Renal cortical epithelial cell (primary cell): ENCODE measurements at places on chromosomes 3 and 15. TPM values are rescaled to one million over a fixed set of nuclear protein-coding genes. Genes with fewer than 3 reads are reported as not detected.
A peak's percentile ranks its signal among the peaks of the same experiment; 100 is the strongest.

FOXL2NB gene
- 0.87 and 2.9 TPM in 2 replicates for total RNA-seq

DNA sequence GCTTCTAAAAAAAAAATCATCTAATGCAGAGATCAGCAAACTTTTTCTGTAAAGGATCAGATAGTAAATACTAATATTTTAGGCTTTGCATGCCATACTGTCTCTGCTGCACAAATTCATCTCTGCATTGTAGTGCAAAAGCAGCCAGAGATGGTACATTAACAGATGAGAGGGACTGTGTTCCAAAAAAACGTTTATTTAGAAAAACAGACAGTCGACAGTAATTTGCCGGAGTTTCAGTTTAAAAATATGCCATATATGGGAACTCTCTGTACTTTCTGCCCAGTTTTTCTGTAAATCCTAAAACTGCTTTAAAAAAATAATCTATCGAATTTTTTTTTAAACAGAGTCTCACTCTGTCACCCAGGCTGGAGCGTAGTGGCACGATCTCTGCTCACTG is 14.3 kb downstream of the MINDY2 start:
- no peak for DNase-seq

DNA sequence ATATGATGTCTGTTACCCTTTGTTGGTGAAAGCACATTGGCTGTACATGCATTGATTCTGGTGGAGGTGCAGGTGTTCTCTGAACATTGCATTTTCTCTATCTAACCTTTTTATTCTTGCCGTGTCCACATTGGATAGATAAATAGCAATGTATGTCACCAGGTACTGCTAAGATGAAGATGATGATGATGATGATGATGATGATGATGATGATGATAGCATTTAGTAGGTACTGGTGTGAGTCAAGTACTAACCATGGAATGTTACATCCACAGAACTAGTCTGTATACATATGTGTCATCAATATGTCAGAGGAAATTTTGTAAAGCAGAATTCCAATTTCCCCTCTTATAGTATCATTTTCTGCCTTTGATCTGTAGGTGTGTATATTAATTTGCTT is 36.3 kb downstream of the ARPP21 start:
- DNase-seq = no peak

- DNase-seq = no peak
These were observed 26.0 kb upstream of the RPL29 start for GRCh38 chr3:52021489-52022268.

- peak; percentile 63 for DNase-seq
These were observed 1.9 kb downstream of the KBTBD8 start for GRCh38 chr3:67000009-67000408.

DNA sequence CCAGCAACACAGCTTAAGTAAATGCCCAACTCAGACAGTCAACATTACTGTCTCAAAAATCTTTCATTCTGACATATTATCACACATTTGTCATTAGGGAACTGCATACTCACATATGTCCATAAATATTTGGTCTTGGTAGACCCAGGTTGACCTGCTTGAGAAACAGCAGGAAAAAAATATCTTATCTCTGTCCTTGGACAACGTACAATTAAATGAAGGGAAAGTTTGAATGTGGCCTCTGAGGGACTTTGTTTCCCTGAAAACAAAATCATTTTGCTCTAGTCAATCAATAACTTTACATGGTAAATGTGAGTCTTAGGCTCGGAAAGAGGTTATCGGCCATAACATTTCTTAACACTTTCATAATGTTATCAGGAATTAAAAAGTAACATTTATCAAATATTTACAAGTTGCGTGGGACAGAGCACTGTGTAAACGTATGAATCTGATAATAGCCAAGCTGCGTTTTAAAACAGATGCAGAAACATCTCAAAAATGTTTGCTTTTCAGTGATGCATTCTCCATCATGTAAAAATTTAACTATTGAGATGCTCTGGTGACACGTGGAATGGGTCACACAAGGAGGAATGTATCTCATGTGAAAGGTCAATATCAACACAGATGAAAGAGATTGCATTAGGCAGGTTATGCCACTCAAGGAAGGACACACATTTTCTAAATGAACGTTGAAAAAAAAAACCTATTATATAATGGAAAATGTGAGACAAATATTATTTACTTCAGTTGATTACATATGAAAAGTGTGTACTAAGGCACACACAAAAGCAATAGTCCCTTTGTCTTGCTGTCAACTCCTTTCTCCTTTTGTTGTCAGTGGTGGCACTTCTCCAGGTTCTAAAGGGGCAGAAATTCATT is 304.4 kb downstream of the WDR72 start:
- DNase-seq = no peak

DNA sequence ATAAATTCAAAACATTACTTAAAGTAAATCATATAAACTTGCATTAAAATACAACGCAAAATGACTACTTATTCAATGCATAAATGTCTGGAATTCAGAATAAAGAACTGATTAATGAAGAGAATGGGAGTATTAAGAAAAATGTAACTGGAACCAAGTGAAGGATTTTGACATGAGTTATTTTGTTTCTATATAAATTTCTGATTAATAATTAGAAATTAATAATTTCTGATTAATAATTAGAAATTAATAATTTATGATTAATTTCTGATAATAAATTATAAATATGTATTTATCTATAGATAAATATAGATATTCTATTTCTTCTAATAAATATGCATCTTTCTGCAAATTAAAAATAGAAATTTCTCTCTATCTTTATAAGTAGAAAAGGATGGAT is 160.0 kb upstream of the STRIT1 start:
- DNase-seq = no peak

- DNase-seq = peak; percentile 93
These were observed 40.5 kb downstream of the TRAT1 start for GRCh38 chr3:108862865-108863798.

DNA sequence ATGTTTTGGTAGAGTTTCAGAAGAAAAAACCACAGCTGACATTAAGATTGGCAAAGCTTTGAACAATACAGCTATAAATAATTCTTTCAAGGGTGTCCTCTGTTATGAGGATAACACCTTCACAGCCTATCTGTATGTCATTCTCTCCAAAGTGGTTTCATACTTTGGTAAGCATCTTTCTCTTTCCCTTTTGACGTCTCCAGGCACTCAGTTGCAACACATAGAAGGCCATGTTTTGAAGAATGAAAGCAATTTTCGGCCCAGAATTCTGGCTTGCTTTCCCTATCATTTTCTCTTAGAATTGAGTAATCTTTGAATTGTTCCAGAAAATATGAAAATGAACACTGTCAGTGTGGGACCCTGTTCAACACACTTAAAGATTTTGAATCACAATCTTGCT is 200.0 kb upstream of the CBLB start:
- DNase-seq = no peak

GRCh38 chr3:19384868-19385267 is 236.6 kb downstream of the KCNH8 start:
- no peak for DNase-seq

GRCh38 chr3:63863150-63864007 is at the start of the genes ATXN7 and THOC7:
ATXN7 (plus strand) TSS chr3:63863867; CDS start chr3:63912599, 48,732 bp downstream.
THOC7 (minus strand) TSS chr3:63863805; CDS start chr3:63863790, 15 bp downstream.
- DNase-seq = no peak
